Occipital lobe (tissue), 3 donors: ENCODE measurements at places on chromosomes 12 and 14. TPM values are rescaled to one million over a fixed set of nuclear protein-coding genes. Genes with fewer than 3 reads are reported as not detected.

Gene TMEM233
- not detected for total RNA-seq

Gene RABGGTA
- 19.5 TPM for total RNA-seq

Gene C12orf54
- total RNA-seq = not detected

Gene HCAR1
- 0.78 TPM for total RNA-seq
